ENCODE measurements at places on chromosomes 12 and 14. TPM values are rescaled to one million over a fixed set of nuclear protein-coding genes. Genes with fewer than 3 reads are reported as not detected.

DNA sequence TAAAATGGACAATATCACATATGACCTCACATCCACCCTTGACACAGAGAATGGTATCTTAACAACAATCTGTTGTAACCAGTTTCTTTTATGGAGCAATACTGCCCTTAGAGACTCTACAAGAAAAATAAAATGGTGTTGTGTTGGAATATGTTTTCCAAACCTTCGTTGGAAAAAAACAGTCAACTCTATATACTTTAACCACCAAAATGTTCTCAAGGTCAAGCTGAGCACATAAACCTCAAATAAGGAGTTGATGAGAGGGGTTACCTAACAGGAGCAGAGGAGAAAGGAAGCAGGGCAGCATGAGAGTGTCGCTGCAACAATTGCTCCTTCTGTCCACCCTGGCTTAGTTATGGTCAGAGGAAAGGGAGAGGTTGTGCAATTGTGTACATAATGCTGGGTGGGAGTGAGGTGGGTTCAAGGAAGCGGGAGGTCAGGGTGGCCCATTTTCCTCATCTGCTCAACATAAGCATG, 179.2 kb upstream of the BMP4 start:
- DNase-seq, result no peak

GRCh38 chr12:130063866-130064265, 98.4 kb upstream of the FZD10 start:
- DNase-seq, result no peak

DNA sequence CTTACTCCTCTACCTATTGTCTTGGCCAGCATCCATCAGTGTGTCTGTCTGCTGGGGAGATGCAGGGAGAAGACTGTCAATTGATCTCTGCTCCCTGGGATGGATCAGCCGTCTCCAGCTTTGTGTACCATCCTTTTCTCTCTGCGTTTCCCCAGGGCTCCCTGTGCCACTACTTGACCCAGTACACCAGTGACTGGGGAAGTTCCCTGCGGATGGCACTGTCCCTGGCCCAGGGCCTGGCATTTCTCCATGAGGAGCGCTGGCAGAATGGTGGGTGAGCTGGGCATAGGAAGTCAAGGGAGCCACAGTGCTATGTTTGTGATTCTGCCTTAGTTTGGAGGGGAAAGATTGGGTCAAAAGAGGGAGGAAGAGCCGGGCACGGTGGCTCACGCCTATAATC, 5.1 kb downstream of the AMHR2 start:
- DNase-seq, result no peak

DNA sequence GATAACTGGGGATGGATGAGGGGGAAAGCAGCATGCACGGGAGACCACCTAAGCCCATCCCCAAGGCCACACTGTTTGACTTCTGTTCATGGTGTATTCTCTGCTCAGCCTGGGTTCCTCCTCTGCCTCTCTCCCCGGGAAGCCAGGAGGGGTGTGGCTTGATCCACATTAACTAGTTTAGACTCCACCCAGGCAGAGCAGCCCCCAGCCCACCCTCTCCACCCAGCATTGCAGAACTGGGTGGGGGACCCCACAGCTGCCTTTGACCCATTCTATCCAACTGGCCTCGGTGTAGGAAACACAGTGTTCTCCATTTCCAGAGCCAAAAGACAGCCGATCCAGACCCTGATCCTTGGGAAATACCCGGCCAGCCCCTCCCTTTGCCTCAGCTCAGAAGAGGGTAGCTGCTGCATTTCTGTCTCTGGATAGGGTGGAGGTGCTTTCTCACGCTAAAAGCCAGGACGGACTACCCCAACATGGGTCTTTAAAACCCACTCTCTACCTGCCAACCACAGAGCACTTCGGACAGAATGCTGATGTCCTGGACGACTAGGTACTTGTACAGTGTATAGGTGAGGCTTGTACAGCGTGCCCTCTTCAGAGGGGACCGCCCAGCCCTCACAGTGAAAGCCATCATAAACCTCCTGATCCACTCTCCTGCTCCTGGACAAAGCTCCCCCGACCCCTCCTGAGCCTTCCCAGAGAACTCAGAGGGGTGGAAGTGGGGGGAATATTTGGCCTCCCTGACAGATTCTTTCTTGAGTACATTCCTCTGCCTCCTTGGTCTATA, 9.4 kb downstream of the SPRYD3 start:
- DNase-seq, result no peak

DNA sequence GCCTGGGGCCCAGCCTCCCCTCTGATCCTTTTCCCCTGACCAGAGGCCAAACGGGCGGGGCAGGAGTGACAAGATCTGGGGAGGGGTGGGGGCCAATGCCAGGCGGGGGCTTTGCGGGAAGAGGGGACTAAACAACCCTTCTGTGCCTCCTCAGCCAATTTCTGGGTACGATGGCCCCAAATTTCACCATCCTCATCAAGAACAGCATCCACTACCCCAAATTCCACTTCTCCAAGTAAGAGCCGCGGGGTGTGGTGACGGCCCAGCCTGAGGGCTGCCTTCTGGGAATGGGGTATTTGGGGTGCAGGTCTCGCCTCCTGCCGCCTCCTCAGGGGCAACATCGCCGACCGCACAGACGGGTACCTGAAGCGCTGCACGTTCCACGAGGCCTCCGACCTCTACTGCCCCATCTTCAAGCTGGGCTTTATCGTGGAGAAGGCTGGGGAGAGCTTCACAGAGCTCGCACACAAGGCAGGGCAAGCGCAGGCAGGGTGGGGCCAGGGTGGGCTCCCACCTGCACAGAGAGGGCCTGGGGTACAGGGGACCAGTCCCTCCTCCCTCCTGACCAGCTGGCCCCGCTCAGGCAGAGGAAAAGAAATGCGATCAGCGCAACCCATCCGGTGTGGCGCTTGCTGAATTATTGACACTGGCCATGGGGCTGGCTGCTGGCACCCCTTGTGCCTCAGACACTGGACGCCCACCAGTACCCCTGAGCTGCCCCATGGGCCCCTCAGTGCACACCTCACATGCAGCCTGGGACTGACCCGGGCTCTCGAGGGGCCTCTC, 1.7 kb downstream of the P2RX2 start:
- DNase-seq, result no peak

DNA sequence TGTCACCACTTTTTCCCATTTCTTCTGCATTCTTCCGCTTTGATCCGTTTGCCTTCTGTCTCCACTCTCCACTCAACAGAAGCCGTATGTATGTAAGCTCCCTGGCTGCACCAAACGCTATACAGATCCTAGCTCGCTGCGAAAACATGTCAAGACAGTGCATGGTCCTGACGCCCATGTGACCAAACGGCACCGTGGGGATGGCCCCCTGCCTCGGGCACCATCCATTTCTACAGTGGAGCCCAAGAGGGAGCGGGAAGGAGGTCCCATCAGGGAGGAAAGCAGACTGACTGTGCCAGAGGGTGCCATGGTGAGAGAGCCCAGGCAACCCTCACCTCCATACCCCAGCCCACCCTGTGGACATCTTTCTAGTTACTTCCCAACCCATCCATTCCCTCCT, 8.3 kb downstream of the GLI1 start:
- DNase-seq, result no peak

GRCh38 chr12:21438643-21439042, 1.2 kb downstream of the PYROXD1 start:
- DNase-seq, result no peak

DNA sequence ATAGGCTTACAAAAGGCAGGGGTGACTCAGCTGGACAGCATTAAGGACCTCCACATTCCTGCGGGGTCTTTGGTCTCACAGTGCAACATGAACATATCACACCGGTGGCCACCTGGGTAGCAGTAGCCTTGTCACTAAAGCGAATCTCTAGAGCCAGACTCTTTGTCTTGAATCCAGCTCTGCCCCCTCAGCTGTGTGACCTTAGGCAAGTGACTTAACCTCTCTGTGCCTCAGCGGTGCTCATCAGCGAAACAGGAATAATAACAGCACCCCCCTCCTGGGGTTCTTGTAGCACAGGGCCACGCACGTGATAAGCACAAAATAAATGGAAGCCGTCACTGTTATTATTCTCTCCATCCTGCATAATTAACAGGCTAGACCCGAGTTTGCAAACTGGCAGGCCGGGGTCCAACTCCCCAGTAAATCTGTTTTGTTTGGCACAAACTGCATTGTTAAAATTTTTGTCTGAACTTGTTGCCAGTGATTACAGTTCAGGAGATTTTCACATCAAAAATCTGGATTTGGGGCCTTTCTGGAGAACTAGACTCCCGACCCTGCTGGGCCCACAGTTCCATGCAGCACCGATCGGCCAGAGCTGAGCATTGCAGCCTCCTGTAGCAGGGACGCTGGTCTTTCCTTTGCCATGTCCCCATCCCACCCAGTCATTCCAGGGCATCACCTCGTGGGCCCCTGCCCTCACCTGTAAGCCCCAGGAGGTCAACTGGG, 174.8 kb downstream of the PHETA1 start:
- DNase-seq, result no peak

- no peak for DNase-seq
Measured at GRCh38 chr12:50514526-50515276, 9.9 kb downstream of the DIP2B start.

GRCh38 chr12:64390275-64390851, at the start of gene C12orf56:
TSS of gene C12orf56 (minus strand) at chr12:64390758. CDS start at chr12:64390565, 193 bp downstream.
- no peak for DNase-seq

- no peak for DNase-seq
Measured at GRCh38 chr14:104585966-104586697, 6.6 kb downstream of the C14orf180 start.

ADGRD1 gene
- not detected for total RNA-seq

TTC8 gene
- total RNA-seq, result 66.4 TPM

VRTN gene
- total RNA-seq, result not detected
